ENCODE measurements at places on chromosomes 7 and 10.

DNA sequence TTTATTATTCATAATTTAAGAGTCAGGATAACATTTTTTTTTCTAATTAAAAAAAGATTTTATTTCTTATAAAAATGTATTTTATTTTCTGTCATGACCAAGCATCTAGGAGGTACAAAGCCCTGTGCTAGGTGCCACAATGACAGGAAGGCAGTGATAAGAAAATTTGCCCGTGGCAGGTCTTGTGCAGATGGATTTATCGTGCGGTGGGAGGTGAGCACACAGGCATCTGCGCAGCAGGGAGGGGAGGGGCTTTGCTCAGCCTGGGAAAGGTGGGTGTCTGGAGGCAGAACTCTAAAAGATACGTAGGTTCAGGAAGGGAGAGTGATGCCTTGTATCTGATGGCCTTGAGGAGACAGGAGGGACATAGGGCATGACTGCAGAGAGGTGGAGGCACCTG is 115.6 kb downstream of the ABCA13 start:
- no peak for DNase-seq

- DNase-seq: no peak
These were observed 243.5 kb upstream of the TCF7L2 start for GRCh38 chr10:112706577-112706976.

DNA sequence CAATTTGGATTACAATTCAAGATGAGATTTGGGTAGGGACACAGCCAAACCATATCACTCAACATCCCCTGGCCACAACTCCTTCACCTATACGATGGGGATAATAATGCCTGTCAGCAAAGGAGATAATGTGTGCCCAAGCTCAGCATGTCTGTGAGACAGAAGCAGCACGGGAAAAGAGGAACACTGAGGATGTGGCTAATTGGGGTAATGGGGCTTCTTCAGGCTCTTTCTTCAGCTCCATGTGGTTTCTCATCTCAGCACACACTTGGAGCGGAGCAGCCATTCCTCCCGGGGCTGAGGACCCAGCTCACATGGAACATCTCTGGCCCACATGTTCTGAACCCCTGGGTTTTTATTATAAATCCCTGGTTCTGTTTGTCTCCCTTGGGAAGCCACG is 136.0 kb upstream of the NAMPT start:
- no peak for DNase-seq

GRCh38 chr7:18040196-18040595 is 12.6 kb upstream of the PRPS1L1 start:
- DNase-seq: no peak

- DNase-seq: no peak
These were observed 73.4 kb upstream of the PPP1R17 start for GRCh38 chr7:31613604-31614003.

DNA sequence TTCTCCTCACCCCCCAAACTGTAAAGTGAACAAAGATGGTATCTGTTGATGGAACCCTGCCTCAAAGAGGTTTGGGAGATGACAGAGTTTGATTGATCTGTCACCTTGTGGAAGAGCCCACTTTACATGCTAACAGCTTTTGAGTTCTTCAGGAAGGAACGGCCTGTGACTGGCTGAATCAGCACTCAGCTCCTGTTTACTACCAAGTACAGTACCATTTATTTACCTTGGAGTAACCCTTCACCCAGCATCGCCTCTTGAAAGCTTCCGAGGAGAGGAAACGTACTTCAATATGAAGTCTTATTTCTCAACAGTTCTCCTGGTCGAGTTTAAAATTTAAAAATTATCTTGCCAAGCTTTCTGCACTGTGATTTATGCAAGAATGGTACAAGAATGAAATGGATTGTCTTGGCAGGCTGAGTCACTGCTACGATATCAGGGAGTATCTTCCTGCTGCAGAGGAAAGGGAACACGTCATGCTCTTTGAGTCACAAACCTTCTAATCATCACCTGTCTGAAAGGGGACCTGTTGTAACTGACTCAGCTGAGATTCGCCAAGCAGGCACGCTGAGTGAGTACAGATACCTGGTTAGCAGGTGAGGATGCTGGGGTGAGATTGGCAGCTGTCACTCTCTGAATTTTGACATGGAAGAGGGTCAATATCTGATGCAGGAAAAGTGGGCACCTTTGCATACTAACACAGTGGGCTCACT is 30.1 kb downstream of the KLF6 start:
- DNase-seq: no peak

- no peak for DNase-seq
These were observed 723 bp downstream of the MTURN start for GRCh38 chr7:30135301-30136116.

DNA sequence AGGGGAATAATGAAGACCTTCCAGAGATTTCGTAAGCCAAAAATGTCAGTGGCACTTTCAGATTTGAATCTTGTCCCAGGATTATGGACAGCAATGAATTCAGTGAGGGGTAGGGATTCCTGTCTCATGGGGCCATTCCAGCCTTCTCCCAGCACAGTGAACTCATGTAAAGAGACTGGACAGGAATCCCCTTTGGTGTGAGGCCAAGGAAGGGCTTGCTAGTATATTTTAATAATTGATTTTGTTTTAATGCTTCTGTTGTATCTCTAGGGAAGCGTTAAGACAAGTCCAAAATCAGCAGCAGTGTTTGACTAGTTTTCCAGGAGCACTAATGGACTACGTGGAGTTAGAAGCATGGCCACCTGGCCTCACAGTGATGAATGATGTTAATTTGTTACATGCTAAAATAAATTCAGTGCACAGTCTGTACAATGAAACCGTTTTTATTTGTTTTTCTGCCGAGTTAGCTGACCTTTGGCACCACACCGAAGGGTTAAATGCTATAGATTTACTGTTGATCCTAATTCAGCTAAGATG is 214.0 kb upstream of the DKK1 start:
- DNase-seq: no peak

- no peak for DNase-seq
These were observed 67.8 kb downstream of the CARD11 start for GRCh38 chr7:2975821-2976371.

DNA sequence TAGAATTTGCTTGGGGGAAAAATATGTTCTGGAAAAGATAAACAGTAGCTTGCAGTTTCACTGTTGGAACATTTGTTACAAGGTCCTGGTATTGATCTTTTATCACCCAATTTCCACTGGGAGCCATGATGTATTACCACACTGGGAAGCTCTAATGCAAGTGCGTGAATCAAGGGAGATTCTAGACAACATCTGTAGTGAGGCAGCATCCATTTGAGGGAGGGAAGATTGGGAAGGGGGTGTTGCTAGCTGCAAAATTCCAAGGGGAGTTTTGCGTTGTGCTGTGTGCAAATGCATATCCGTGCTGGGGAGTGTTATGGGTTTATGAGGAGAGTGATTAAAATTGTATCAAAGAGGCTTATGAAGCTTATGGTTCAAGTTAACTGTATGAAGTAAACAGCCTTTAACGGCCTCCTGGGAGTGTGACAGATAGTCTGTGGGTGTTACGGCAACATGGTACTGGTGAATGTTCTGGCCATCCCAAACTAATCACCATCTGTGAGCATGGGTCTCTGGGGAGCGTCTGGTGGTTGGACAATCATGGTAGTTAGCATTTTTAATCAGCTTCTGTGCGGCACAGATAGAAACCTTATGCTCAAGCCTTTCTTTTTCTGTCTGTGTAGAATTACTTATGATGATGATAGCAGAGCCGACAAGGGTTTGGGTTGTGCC is 601.9 kb upstream of the GALNT17 start:
- no peak for DNase-seq
